Esophagus muscularis mucosa (tissue), 4 donors: ENCODE measurements at places on chromosomes 7 and 10. TPM values are rescaled to one million over a fixed set of nuclear protein-coding genes. Genes with fewer than 3 reads are reported as not detected.

DNA sequence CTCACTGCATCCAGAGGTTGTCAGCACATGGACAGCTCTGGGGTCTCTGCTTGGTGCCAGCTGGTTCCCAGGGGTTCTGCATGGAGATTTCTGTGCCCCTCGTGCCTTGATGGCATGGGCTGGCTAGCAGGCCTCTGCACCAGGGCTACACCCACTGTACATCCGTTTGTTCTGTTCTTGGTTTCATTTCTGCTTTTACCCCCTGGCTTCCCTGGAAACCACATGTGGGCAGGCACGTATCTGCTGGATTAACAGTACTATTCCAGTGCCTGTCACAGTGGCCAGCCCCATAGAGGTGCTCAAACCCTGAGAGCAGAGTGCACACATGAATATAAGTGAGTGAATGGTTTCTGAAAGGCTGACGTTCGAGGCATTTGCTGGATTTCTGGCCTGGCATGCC is 207.2 kb upstream of the GPR26 start:
- no peak for DNase-seq

- no peak for DNase-seq
Measured at GRCh38 chr7:129308047-129308446, 83.2 kb downstream of the AHCYL2 start.

DNA sequence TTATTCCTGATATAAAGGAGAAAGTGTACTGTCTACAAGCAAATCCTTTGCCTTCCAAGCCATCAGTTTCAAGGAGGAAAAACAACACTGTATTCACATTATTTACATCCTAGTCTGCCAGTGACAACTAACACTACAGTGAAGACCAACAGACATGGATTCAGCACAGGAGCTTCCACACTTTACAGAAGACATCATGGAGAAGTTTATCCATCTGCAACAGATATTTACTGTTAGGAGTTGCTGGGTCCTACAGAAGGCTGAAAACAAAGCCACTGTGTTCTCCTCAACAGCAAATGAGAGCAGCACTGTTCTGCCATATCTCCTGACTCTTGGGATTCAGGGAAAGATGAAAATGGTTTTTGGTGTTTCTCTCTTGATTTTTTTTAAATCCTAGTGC is 31.9 kb downstream of the NAPEPLD start:
- no peak for DNase-seq

- DNase-seq, result peak; percentile 89
Measured at GRCh38 chr10:129101232-129101980, 365.6 kb upstream of the MGMT start.

DNA sequence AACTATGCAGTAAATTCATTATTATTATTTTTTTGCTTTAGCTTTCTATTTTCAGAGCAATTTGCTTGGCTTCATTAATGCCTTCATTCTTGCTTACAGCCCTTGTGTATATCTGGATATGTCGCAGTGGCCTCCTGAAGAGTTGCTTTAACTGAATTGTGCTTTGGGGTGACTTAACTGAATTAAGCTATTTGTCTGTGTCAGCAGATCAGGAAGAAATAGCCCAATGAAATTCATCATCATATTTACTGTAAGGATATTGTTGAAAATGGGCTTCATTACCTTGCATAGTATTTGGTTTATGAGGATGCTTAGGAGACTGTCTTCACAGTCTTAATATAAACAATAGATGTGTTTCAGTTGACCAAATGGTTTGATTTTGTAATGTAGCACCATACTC is 59.7 kb upstream of the PIP4K2A start:
- no peak for DNase-seq

DNA sequence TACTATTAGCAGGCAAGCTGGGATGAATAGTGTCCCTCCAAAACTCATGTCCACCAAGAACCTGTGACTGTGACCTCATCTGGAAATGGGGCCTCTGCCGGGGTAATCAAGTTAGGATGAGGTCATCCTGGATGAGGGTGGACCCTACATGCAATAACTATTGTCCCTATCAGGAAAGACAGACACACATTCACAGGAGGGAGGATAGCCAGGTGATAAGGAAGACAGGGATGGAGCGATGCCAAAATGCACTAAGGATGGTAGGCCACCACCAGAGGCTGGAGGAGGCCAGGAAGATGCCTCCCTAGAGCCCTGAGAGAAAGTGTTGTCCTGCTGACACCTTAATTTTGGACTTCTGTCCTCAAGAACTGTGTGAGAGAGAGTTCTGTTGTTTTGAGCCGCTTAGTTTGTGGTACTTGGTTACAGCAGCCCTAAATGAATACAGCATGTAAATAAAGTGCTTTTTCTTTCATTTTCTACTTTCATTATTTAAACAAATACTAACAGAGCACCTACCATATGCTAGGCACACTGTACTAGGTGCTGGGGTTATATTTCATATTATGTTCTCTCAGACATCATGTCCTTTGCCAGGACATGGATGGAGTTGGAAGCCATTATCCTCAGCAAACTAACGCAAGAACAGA is 111.9 kb downstream of the USP6NL start:
- no peak for DNase-seq

GRCh38 chr7:105353752-105354328 is 34.9 kb downstream of the SRPK2 start:
- no peak for DNase-seq

- DNase-seq, result no peak
Measured at GRCh38 chr7:35286986-35287385, 33.1 kb upstream of the TBX20 start.

- peak; percentile 88 for DNase-seq
Measured at GRCh38 chr10:5461203-5461588, 38.2 kb downstream of the CALML5 start.

GRCh38 chr10:99582255-99582770 is 37.9 kb downstream of the SLC25A28 start:
- DNase-seq, result no peak

GRCh38 chr10:112296908-112297331 is 13.7 kb downstream of the TECTB start:
- no peak for DNase-seq

Gene CALHM1
- not detected for total RNA-seq

Gene INHBA
- 19.2 TPM for total RNA-seq

Gene RELN
- 10.1 TPM for total RNA-seq

Gene UNC5B
- 3.7 TPM for total RNA-seq
